ENCODE measurements at places on chromosomes 1 and 21. TPM values are rescaled to one million over a fixed set of nuclear protein-coding genes. Genes with fewer than 3 reads are reported as not detected.

The STYXL2 gene
- 0.29 TPM for total RNA-seq

GRCh38 chr1:201396861-201397464 is 2.2 kb downstream of the LAD1 start:
- DNase-seq = no peak

- no peak for DNase-seq
Measured at GRCh38 chr1:71233645-71234044, 152.8 kb upstream of the ZRANB2 start.

The SLAMF1 gene
- not detected for total RNA-seq

The B3GALNT2 gene
- 25.2 TPM for total RNA-seq

The LAMC1 gene
- total RNA-seq = 124 TPM

DNA sequence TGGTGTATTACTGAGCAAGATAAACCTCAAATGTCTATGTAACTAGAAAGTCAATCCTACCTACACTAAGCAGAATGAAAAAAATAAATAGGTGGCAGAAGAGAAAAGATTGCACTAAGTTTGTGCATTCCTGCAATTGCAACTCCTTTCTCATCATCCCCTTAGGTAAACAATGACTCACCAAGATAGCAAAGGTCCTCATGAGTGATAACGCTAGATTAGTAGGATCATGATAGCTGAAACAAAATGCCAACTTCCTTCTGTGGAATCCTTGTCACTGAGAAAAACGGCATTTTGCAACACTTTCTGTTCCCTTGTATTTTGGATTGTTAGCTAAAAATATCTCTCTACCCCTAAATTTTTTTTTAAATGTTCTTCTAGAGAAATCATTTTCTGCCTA is 20.0 kb upstream of the FCER1A start:
- DNase-seq = no peak

The PLEKHM2 gene
- 51.6 TPM for total RNA-seq

DNA sequence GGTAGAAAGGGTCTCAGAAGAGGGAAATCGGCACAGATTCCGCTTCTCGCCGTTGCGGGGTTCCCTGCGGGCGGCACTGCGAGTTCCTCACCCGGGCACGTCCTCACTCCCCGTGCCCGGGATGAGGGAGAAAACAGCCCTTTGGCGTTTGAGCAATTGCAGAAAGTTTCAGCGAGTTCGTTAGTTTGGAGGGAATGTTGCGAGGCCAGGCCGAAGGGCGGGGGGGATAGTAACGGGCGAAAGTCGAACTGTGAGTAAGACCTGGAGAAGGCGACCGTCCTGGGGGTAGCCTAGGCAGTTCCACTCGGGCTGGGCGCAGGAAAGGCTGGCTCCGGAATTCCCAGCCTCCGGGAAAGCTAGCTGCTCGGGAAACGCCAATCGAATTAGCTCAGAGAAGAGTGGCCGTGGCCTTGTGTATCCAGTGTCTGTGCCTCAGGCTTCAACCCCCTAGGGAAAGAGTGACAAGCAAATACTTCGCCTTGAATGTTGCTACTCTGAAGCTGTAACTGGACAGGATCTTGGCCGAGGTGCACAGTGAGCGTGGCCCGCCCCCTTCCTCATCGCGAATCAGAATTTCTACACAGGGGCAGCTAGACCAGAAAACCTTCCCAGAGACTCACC is 787 bp downstream of the PTGFR start:
- DNase-seq = peak; percentile 85

The C4BPA gene
- not detected for total RNA-seq

The LRRC71 gene
- not detected for total RNA-seq

DNA sequence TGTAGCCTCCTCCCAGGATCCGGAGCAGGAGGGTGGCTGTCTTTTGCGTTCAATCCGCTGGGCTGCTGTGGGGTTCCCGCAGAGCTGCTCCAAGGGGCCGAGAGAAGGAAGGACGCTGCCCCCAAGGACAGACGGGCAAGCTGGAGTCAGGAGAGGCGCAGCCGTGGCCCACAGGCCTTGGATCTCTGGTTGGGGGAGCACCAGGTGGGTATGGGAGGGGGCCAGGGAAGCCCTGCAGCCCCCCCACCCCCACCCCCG is 15.9 kb upstream of the SKI start:
- DNase-seq = no peak

The CFHR4 gene
- total RNA-seq = not detected

GRCh38 chr1:208101661-208102431 is 142.3 kb downstream of the PLXNA2 start:
- no peak for DNase-seq

- peak; percentile 87 for DNase-seq
Measured at GRCh38 chr1:153565529-153566374, at the start of gene S100A2. S100A2 (minus strand) TSS chr1:153565844; CDS start chr1:153563877, 1,967 bp downstream.

DNA sequence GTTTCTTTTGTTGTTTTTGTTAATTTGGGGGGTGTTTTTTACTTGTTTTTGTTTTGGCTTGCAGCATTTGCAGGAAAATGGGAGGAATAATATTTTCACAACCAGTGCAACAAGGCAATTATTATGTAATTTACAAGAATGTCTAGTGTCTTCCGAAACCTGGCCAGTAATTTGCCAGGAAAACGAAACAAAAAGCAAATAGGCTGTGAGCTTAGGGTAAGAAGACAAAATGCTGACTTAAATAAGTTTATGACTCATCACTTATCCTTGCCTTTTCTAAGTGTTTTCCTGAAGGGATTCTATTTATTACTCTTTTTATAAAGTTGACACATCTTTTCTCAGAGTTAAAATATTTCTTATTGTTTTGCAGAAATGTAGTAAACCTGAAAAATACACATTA is 49.8 kb downstream of the KCNT2 start:
- no peak for DNase-seq
